ENCODE measurements at places on chromosomes 13 and 19.
A peak's percentile ranks its signal among the peaks of the same experiment; 100 is the strongest.

- no peak for DNase-seq
Measured at GRCh38 chr13:106383791-106384190, 151.7 kb downstream of the EFNB2 start.

DNA sequence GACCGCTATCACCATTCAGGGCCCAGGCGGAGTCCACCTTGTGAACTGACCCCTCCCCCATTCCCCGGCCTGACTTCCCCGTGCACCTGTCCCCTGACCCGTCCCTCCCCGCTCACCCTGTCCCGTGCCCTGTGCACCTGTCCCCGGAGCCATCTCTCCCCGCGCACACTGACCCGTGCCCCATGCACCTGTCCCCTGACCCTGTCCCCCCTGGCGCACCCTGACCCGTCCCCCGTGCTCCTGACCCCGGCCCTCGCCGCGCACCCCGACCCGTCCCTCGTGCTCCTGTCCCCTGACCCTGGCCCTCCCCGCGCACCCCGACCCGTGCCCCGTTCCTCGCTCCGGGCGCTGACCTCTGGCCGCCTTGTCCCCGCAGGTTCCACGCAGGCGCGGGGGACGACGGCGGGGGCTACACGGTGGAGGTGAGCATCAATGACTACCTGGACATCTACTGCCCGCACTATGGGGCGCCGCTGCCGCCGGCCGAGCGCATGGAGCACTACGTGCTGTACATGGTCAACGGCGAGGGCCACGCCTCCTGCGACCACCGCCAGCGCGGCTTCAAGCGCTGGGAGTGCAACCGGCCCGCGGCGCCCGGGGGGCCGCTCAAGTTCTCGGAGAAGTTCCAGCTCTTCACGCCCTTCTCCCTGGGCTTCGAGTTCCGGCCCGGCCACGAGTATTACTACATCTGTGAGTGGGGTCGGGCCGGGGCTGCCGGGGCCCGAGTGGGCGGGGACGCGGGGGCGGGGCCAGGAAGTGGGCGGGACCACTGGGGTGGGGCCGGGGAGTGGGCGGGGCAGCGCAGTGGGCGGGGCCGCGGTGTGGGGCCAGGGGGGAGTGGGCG is 9.7 kb downstream of the EFNA2 start:
- peak; percentile 32 for DNase-seq

- DNase-seq: no peak
Measured at GRCh38 chr13:50544211-50544610, 299.3 kb downstream of the DLEU7 start.

- DNase-seq: no peak
Measured at GRCh38 chr19:16573296-16573695, 1.1 kb upstream of the SLC35E1 start.

DNA sequence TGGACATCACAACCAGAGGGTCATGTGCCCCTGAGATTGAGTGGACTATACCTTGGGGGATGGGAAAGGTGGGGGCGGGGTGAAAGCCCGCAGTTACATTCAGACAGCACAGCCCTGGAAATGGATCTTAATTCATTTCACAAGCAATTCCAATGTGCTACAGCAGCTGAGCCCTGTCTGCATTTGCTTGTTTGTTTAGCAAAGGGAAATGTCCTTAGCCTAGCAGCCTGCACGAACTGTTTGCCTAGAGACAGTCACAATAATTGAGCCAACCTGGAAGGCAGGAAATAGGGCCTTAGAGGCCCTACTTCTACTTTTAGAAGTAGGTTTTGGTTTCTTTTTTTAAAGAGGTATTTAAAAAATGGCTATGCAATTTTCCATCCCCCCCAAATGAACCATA is 177.3 kb upstream of the KL start:
- DNase-seq: peak; percentile 17

- peak; percentile 45 for DNase-seq
Measured at GRCh38 chr19:48558018-48558684, 6.2 kb downstream of the SULT2B1 start.

DNA sequence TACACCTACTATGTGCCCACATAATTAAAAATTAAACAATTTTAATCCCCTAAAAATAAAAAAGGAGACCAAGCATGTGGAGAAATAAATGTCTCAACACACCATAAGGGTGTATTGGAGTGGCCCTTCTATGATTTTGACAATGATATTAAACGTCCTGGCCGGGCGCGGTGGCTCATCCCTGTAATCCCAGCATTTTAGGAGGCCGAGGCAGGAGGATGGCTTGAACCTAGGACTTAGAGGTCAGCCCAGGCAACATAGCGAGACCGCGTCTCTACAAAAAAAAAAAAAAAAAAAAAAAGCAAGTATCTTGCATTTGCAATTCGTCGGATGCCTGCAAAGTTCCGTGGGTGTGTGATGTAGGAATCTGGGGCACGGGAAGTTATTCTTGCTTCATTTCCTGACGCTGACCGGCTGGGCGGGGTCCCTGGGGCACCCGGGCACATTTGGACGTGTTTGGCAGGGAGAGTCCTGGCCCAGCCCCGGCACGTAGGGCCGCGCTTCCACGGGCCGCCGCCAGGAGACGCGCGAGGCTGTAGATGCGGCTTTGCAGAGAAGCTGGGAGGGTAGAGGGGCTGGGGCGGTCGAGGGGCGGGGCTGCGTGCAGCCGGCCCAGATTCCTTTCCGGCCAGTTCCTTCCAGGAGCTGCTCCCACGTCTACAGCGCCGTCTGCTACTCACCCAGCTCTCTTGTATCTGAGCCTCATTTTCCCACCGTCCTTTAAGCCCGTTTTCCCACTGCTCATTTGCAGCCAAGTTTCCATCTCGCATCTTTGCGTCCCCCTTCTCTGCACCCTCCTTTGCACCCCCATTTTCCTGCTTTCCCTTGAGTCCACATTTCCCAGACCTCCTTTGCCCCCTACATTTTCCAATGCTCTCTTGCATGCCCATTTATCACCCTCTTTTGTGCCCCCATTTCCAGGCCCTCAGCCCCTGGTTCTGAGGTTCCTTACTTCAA is 2.2 kb upstream of the TSPAN16 start:
- peak; percentile 99 for DNase-seq
